ENCODE measurements at places on chromosomes 5 and 9.

GRCh38 chr5:180380856-180381255, 27.7 kb upstream of the GFPT2 start:
- no peak for DNase-seq

DNA sequence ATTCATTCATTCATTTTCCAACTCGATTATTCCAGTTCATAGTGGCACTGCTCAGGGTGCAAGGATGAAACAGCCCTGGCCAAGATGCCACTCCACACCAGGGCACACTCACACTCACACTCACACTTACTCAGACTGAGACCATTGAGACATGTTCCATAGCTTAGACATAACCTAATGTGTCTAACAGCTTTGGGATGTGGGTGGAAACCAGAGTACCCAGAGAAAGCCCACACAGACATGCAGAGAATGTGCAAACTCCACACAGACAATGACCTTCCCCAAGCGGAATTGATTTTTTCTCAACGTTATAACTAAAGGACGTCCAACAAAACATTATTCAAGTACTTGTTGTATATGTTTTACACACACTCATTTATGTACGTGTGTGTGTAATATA, 1363.5 kb downstream of the EFNA5 start:
- no peak for DNase-seq

- DNase-seq, result no peak
Measured at GRCh38 chr9:19550009-19550408, 141.2 kb downstream of the ACER2 start.

DNA sequence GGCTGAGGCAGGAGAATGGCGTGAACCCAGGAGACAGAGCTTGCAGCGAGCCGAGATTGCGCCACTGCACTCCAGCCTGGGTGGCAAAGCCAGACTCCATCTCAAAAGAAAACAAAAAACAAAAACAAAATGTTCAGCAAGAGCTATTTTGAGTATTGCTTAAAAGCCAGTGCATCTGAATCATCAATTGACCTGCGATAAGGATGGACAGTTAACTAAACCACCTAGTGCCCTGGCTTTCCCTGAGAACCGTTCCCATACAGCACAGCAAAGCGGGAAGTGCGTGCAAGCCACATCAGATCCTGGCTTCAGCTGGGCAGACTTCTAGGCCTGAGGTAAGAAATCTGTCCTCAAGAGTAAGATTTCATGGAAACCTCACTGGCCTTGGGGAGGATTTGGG, 2.7 kb downstream of the DYNC2I2 start:
- DNase-seq, result no peak

GRCh38 chr9:128703616-128704355, 1.5 kb downstream of the PKN3 start:
- DNase-seq, result no peak

- DNase-seq, result peak; percentile 10
Measured at GRCh38 chr5:373710-374602, 52.4 kb downstream of the AHRR start.
